ENCODE measurements at places on chromosomes 1 and 21.

DNA sequence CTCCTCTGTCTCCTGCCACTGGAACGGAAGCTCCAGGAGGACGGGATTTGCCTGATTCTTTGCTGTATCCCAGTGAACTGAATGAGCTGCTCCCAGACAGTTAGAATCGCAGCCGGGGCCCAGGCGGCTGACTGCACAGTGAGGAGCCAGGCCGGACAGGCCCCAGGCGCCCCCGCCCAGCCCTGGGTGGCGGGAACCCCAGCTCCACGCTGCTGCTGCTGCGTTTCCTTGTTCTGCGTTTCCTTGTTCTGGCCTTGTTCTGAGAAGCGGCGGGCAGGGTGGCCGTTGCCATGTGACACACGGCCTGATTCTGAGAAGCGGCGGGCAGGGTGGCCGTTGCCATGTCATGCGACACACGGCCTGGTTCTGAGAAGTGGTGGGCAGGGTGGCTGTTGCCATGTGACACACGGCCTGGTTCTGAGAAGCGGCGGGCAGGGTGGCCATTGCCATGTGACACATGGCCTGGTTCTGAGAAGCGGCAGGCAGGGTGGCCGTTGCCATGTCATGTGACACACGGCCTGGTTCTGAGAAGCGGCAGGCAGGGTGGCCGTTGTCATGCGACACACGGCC is 56.2 kb downstream of the SLC37A1 start:
- no peak for DNase-seq

GRCh38 chr21:46268371-46268770 is 17.0 kb downstream of the MCM3AP start:
- no peak for DNase-seq

- DNase-seq, result peak; percentile 75
These were observed 14.1 kb downstream of the PEA15 start for GRCh38 chr1:160219062-160219929.

DNA sequence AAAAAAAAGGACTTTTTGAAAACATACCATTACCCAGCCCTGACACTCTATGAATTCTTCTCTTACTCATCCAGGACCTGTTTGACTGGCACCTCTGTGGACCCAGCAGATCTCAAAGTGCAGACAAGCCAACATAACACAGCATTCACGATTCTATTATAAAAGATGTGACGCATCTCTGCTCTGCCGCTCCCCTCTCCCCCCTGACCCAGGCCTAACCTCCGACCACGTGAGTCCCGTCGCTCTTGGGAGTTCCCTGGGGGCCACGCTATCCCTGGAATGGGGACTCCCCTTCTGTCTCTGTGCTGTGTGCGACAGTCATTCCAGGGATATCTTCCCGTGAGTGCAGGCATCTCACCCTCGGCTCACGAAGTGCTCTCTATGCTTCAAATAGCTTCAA is 21.1 kb downstream of the LRRC38 start:
- no peak for DNase-seq

DNA sequence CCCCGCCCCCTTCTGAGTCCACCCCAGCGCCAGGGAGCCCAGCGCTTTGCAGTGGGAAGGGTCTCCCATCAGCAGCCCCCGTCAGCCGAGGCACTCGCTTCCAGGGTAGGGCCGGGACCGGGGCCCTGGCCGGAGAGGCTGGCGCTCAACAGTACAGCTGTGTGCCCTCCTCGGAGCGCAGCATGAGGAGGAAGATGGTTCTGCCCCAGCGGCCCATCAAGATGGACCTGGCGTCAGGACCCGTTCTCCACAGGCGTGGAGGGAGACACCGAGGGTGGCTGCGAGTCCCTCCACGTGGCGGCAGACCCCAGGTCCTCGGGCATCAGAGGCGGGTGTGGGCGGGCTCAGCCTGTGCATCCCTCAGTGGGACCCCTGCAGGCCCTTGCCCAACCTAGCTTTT is 54.3 kb downstream of the MORN1 start:
- DNase-seq, result no peak

DNA sequence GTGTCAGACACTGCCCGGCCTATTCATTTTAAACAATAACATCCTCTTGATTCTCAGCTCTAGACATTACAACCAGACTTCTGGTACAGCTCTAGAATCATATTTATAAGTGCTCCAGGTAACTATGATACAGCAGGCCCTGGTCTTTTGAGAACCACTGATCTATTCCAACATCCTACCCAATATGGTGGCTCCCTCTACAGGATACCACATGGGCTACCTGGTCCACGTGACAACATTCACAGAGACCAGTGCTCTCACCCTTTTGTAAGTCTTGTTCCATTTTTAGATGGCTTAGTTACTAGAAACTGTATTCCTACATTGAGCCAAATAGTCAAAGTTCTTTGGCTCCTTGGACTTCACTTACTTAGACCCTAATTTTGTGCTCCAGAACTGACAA is 102.9 kb downstream of the PTPN14 start:
- DNase-seq, result no peak
